ENCODE measurements at places on chromosomes 12 and 14.

DNA sequence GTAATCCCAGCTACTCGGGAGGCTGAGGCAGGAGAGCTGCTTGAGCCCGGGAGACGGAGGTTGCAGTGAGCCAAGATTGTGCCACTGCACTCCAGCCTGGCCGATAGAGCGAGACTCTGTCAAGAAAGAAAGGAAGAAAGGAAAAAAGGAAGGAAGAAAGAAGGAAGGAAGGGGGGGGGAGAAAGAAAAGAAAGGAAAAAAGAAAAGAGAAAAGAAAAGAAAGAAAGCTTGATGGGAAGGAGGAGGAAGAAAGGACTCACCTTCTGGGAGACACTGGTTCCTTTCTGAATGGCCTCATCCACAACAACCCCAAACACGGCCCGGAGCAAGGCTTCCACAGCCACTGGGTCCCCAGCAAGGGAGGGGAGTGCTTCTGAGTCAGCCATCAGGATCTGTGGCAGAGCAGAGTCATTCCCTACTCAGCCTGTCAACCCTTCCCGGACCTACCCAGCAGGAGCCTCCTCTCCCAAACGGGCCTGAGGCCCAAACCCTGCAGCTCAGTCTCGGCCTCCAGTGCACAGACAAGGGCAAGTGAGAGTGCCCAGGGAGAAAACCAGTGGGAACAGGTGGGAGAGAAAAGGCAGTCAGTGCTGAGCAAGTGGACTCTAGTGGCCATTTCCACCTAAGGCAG lies 7.3 kb upstream of the ZNF740 start:
- no peak for DNase-seq

- no peak for DNase-seq
Measured at GRCh38 chr12:68878283-68878682, 54.7 kb downstream of the CPM start.

- DNase-seq, result no peak
Measured at GRCh38 chr12:97404543-97404942, 58.1 kb upstream of the RMST start.

- DNase-seq, result no peak
Measured at GRCh38 chr14:100841761-100842403, 16.0 kb downstream of the MEG3 start.

- DNase-seq, result no peak
Measured at GRCh38 chr14:75311356-75311755, 32.7 kb downstream of the FOS start.

GRCh38 chr12:18723752-18724151 lies 14.1 kb downstream of the PLCZ1 start:
- DNase-seq, result no peak

GRCh38 chr12:51777457-51777856 lies 71.1 kb downstream of the FIGNL2 start:
- no peak for DNase-seq

All from stimulated activated CD8-positive, alpha-beta memory T cell treated with anti-CD3 and anti-CD28 coated beads, Interleukin-4, amount 100 ng/mL, for 1 hour (primary cell).